ENCODE measurements at places on chromosomes 3 and 15.

GRCh38 chr3:4935347-4935746 lies 43.9 kb upstream of the BHLHE40 start:
- no peak for DNase-seq

- peak; percentile 82 for DNase-seq
These were observed 24.1 kb downstream of the CRABP1 start for GRCh38 chr15:78364233-78364632.

- peak; percentile 1 for DNase-seq
These were observed 88.7 kb downstream of the GABRG3 start for GRCh38 chr15:27059610-27060202.

GRCh38 chr3:49470714-49471420 lies 800 bp downstream of the DAG1 start:
- no peak for DNase-seq

- DNase-seq, result no peak
These were observed 128.3 kb upstream of the ZNF385D start for GRCh38 chr3:21879184-21879886.

- peak; percentile 82 for DNase-seq
These were observed 61.8 kb upstream of the ANKRD28 start for GRCh38 chr3:15859507-15860013.

- DNase-seq, result no peak
These were observed 31.6 kb downstream of the PGBD4 start for GRCh38 chr15:34133511-34133910.

GRCh38 chr15:68695061-68695595 lies 116.3 kb downstream of the CORO2B start:
- no peak for DNase-seq

- DNase-seq, result peak; percentile 20
These were observed 17.1 kb downstream of the CTXND1 start for GRCh38 chr15:80234883-80235282.

GRCh38 chr3:28250999-28251398 lies 9.6 kb downstream of the CMC1 start:
- DNase-seq, result no peak

- no peak for DNase-seq
These were observed 56.1 kb downstream of the SLCO3A1 start for GRCh38 chr15:91909574-91909973.

DNA sequence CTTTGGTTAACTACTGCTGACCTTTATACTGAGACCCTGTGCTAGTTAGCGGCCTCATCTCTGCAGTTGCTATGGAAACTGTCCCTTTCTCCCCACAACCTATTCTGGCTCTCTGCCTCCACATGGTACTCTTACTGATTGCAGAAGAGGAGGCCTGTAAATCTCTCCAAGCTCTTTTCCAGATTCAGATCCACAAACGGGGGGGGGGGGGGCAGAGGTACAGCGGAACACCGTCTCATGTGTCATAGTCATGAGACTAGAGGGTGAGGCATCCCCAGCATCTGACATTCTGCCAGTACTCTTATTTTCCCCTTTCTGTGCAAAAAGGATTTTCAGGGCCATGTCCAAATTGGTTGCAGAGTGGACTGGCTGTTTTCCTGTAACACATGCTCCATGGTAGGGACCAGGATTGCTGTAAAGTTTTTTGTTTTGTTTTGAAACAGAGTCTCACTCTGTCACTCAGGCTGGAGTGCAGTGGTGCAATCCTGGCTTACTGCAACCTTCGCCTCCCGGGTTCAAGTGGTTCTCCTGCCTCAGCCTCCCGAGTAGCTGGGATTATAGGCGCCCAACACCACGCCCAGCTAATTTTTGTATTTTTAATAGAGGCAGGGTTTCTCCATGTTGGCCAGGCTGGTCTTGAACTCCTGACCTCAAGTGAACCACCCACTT lies 8.3 kb upstream of the MAP1A start:
- DNase-seq, result peak; percentile 70

- DNase-seq, result no peak
These were observed 12.0 kb downstream of the CNTN4 start for GRCh38 chr3:2110597-2111117.

GRCh38 chr15:38197553-38197952 lies 55.1 kb upstream of the SPRED1 start:
- no peak for DNase-seq

- DNase-seq, result no peak
These were observed 102.1 kb upstream of the PRR20G start for GRCh38 chr3:127389913-127390312.

DNA sequence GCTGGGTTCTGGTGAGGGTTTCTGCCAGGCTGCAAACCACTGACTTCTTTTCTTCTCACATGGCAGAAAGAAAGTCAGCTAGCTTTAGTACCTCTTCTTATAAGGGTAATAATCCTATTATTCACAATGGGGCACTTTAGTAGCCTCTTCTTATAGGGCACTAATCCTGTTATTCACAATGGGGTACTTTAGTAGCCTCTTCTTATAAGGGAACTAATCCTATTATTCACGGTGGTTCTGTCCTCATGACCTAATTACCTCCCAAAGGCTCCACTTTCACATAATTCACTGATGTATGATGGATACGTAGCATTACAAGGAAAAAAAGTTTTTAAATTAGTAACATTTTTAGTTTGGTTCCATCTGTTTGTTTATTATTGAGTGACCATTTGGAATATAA lies 671.3 kb downstream of the NSUN3 start:
- DNase-seq, result no peak

DNA sequence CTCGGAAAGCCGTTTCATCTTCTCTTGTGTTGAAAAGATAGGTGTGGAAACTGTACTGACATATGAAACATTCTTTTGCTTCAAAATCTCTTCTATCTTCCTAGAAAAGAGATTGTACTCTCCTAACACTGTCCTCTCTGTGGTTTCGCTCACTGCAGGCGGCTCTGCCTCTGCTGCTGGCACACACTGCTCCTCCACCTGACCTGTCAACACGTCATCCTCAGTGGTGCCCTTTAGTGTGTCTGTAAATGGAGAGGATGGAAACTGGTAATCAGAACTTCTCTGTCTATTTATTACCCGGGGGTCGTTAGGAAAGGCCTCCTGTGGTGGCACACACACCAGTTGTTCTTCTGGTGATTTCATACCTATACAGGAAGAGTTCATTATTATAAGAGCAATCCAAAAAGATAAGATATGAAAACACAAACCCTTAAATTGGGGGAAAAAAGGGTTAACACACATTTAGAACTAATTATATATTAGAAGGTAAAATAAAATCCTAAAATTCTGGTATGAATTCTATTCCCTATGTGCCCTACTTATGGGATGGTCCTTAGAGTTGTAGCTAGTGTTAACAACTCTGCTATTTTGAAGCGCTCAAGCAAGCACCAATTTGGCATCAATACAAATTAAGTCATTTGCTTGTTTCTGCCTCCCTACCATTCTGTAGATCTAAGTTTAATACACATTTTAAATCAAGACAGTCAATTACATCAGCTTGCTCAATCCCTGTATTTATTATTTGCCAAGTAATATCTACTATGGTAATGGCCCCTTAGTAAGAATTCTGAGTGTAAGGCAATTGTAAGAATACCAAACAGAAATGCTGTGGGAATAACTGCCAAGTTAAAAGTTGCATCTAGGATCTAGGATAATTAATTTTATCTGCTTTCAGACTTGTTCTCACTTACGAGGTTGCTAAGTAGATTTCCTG lies 49.2 kb downstream of the TASOR start:
- DNase-seq, result no peak

- DNase-seq, result peak; percentile 84
These were observed 239.9 kb upstream of the LRTM1 start for GRCh38 chr3:55167586-55168317.

GRCh38 chr3:73529308-73530021 lies 95.3 kb downstream of the PDZRN3 start:
- no peak for DNase-seq

DNA sequence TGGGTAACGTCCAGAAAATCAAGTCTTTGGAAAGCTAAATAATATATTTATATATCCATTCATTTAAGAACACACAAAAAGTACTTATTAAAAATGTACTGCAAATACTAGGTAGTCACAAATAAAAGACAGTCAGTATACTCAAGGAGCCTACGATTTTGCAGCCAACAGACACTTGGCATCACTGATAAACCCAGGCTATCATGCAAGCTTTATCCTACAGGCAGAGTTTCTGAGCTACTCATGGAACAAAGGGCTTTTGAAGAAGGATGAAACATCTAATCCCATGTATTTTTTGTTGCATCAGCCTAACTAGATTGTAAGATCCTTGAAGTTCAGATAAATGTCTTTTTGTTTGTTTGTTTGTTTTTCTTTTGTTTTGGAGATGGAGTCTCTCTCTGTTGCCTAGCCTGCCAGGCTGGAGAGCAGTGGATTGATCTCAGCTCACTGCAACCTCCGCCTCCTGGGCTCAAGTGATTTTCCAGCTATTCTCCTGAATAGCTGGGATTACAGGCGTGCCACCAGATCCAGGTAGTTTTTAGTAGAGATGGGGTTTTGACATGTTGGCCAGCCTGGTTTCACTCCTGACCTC lies 319.4 kb upstream of the MDFIC2 start:
- no peak for DNase-seq

DNA sequence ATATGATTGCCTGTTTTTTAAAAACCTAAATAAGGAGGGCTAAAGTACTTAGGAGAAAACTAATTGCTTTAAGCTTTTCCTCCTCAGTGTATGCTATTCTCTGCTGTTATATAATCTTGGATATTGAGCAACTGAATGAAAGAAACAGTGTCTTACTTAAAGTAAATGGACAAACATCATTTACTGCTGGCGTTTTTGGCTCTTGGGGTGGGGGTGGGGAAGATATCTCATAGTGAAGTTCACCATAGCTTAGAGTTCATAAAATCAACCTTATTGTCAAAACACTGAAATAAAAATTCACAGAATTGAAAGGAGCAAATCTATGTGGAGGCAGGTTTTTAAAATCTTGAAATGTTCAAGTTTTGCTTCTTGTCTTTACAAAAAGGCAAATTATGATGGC lies 256.4 kb upstream of the SOX2 start:
- DNase-seq, result no peak

GRCh38 chr3:194130807-194131589 lies 5.0 kb upstream of the HES1 start:
- DNase-seq, result no peak

DNA sequence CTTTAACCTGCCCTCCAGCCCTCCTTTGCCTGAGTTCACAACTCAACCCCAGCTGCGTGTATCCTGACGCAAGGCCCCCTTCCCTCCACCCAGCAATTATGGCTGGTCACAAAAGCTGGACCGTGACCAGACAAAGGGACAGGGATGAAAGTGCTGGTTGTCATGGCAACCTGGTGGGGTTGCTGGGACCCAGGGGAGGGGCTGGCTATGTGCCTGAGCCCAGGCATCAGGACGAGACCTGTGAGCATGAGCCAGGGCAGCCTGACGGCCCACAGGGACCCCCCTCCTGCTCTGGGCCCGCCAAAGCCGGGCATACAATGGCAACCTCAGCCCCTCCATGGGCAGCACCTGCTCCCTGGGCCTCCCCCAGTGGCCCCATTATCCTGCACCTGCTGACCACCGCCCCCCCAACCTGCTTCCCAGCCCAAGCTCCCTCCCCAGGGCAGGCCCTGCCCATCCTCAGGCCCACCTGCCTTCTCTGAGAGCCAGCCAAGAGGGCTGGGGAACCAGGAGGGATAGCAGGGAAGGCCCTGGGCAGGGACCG lies 4.5 kb upstream of the DNAH1 start:
- no peak for DNase-seq

GRCh38 chr3:172516318-172517214 lies 6.7 kb downstream of the TNFSF10 start:
- DNase-seq, result peak; percentile 61

- no peak for DNase-seq
These were observed 157.4 kb downstream of the CD47 start for GRCh38 chr3:107933450-107933849.

DNA sequence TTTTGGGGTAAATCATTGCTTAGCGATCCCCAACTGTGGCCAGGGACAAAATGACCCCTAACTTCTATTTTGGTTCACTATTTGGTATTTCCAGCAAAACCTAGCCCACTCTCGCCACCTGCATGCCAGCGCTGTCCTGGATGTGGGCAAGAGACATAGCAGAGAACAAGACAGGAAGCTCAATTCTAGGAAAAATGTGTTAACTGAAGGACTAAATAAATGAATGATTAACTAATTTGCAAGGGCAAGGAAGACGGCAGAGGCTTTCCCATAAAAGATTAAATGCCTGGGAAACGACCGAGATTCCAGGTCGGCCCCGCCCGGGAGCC lies 408 bp downstream of the NICN1 start:
- DNase-seq, result no peak

GRCh38 chr15:87489902-87490665 lies 766.5 kb downstream of the NTRK3 start:
- DNase-seq, result no peak

DNA sequence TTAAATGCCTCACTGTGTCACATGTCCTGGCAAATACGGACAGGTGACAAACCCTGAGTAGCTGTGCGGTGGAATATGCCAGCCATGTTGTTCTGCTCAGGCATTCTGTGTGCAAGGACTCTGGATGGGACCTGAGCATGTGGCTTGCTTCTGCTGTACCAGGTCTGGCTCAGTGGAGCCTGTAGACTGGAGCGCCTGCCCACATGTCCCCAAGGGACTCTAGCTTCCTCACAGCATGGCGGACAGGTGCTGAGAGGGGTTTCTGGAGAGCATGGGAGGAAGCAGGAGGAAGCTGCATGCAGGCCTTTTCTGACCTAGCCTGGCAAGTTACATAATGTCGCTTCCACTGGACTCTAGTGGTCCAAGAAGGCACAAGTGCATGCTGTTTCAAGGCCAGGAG lies 96.3 kb downstream of the PLXNA1 start:
- DNase-seq, result no peak

DNA sequence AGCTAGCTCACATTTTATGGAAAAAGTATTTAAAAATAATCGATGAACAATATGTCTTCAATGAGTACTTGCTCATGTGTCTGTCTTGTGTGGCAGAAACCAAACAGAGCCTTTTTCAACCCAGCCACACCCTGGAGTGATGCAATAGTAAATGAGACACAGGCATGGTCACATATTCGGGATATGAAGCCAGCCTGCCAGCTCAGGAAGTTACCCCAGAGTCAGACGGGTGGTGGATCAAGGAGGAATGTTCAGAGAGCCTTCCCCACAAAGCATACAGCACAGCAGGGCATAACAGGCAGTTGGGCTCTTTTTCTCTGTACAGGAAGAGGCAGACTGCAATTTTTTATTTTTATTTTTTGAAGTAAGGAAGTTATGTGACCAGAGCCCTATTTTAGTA lies 27.3 kb downstream of the LARP6 start:
- DNase-seq, result peak; percentile 97

GRCh38 chr3:12809435-12809834 lies 13.0 kb downstream of the CAND2 start:
- no peak for DNase-seq

GRCh38 chr3:1082108-1082507 lies 10.7 kb upstream of the CNTN6 start:
- no peak for DNase-seq
